ENCODE measurements at places on chromosomes 3 and 15.

DNA sequence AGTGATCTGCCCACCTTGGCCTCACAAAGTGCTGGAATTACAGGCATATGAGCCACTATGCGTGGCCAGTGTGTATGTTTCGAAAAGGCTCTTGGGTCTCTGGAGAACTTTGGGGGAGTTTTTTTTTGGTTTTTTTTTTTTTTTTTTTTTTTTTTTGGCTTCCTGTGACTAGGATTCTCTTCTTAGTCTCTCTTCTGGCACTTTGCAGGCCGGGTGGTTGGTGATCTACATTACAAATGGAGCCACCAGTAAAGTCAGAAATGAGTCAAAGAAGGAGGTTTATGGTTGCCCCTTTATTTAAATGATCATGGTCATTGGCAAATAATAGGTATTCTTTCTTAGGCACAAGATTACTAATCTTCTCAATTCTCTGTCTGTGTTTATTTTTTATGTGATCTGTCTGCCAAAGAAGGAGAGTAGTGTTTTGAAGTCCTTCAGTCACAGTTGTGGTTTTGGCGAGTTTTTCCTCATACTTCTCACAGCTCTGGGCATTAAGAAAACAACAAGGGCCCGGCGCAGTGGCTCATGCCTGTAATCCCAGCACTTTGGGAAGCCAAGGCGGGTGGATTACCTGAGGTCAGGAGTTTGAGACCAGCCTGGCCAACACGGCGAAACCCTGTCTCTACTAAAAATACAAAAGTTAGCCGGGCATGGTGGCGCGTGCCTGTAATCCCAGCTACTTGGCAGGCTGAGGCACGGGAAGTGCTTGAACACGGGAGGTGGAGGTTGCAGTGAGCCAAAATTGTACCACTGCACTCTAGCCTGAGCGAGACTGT, 38.3 kb downstream of the PDE8A start:
- DNase-seq, result no peak

GRCh38 chr3:183513046-183513706, 42.3 kb downstream of the KLHL6 start:
- DNase-seq, result no peak

DNA sequence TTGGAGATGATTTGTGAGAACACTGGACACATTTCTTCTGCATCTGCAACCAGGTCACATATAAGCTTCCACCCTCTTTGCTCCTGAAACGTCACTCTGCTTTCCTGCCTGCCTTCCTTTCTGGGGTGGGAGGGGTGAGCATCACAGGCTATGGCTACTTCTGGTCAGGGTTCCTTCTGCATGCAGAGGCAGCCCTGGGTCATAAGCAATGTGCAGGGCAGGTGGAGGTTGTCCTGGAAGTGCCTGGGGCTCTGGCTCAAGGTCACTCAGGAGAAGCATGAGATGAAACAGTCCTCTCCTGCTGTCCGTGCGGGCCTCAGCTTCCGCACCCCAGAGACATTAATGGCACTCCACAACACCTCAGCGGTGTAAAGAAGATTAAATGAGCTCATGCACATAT, 15.1 kb downstream of the SLC6A20 start:
- DNase-seq, result no peak

- no peak for DNase-seq
These were observed 41.2 kb upstream of the AGBL1 start for GRCh38 chr15:86038491-86038890.

DNA sequence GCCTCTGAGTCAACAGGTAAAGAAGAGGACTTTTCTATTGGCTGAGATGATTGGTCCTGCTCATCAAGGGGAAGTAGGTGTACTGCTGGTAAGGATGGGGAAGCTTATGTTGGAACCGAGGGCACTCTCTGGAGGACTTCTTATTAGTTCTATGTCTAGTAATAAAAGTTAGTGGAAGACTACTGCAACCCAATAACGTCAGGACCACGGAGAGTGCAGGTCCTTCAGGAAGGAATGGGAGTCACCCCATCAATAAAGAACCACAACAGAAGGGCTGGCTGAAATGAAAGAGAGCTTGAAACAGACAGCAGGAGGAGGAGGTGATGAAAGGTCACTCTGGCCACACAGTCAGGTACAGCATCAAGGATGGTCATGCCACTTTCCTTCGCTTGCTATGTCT, 68.8 kb upstream of the PRR23E start:
- DNase-seq, result no peak

- DNase-seq, result no peak
These were observed 14.9 kb upstream of the STX19 start for GRCh38 chr3:94043285-94043684.

GRCh38 chr15:80989081-80989517, 520 bp downstream of the MESD start:
- DNase-seq, result no peak

DNA sequence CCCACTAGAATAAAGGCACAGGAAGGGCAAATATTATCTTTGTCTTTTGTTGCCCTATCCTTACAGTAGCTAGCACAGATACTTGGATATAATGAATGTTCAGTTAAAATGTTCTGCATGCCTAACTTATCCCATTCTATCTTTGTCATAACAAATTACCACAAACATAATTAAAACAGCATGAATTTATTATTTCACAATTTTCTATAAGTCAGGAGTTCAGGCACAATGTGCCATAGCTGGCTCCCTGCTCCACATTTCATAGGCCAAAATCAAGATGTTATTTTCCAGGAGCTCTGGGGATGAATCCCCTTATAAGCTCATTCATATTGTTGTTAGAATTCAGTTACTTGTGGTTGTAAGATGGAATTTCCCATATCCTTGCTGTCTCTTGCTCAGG, 975.5 kb downstream of the IGSF11 start:
- DNase-seq, result no peak

DNA sequence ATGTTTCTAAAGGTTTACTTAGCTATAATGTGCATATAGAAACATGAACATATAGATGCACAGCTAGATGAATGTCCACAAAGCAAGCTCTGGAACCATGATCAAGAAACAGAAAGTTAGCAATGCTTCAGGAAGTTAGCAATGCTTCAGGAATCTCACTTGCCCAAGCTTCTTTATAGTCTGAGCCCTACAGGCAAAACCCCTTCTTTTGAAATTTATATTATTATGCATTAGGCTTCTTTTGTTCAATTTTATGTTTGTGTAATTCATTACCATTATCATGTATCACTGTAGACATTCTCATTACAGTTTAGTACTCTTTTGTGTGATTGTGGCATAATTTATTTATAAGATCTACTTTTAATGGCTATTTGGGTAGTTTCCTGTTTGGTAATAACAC, 286.4 kb upstream of the BCHE start:
- DNase-seq, result no peak

DNA sequence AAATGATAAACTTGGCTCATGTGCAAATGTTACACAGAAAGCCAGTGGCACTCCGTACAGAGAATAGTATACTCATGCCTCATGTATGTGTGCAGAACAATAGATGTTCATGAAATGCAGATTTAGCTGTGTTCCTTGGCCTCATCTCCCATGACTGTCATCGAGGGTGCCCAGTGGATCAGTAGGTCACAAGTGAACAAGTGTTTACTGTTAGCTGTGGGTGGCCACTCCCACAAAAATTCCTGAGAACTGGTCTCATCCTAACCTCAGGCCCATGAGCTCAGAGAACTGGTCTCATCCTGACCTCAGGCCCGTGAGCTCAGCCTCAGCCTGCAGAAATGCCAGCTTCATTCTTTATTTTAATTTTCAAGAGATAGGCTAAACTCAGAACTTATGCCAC, 124.1 kb downstream of the GADL1 start:
- no peak for DNase-seq

- DNase-seq, result no peak
These were observed 32.9 kb upstream of the NR1I2 start for GRCh38 chr3:119748991-119749390.

DNA sequence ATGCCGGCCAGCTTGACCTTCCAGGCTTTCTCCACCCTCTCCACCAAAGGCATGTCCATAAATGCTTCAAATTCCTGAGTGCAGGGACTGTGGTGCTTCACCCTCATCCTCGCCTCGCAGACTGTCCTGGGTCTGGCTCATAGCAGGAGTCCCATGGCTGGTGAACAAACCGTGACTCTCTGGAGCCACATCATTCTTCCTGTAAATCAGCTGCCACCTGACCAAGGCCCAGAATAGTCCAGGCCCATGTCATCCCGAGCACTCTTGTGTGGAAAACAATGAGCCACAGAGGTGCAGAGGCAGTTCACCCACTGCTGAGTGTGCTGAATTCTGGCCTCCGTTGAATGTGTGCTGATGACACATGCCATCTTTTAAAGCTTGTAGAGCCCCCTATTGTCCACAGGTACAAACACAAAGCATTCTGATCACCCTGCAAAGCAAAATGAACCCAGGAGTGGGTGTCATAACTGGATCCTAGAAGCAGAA, 68.6 kb downstream of the ABHD5 start:
- DNase-seq, result no peak

GRCh38 chr3:133469140-133469731, 69.4 kb downstream of the BFSP2 start:
- no peak for DNase-seq

- no peak for DNase-seq
These were observed 9.3 kb downstream of the CFAP92 start for GRCh38 chr3:128984596-128984995.

DNA sequence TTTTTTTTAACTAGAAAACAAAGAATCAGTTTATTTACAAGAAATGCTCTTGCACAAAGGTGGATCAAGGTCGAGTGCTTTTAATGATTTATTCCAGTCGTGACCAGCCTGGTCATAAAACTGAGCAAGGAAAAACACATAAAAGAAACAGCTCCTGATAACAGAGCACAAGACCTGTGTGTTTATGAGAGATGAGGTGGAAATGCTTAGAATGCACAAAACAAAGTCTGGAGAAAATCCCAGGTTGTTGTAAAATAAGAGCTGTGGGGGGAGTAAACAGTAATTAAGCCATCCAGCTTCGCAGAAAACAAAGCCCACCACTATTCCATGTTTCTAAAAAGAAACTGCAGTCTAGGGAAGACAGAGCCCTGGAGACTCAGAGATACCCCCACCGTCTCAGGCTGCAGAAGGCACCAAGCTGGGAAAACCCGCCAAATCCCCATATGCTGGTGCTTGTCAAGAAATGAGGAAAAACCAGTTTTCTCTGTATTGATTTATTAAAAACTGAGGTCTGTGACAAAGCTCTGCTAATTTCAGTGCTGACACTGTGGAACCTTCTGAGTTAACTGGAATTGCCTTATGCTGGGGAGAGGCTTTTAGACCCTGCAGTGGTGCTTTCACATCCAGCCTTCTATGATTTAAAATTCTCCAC, 139.3 kb downstream of the ADAMTS17 start:
- no peak for DNase-seq

- DNase-seq, result no peak
These were observed 288.8 kb downstream of the CNTN6 start for GRCh38 chr3:1381647-1382036.

DNA sequence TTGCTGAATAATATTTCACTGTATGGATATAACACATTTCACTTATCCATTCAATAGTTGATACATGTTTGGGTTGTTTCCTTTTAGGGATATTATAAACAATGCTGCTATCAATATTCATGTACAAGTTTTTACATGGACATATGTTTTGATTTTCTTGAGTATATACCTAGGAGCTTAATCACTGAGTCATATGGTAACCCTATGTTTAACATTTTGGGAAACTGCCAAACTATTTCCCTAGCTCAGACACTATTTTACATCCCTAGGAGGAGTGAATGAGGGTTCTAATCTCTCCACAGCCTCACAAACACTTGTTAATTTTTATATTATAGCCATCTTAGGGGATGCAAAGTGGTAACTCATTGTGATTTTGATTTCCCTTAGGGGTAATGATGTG, 66.0 kb downstream of the GPR156 start:
- no peak for DNase-seq

DNA sequence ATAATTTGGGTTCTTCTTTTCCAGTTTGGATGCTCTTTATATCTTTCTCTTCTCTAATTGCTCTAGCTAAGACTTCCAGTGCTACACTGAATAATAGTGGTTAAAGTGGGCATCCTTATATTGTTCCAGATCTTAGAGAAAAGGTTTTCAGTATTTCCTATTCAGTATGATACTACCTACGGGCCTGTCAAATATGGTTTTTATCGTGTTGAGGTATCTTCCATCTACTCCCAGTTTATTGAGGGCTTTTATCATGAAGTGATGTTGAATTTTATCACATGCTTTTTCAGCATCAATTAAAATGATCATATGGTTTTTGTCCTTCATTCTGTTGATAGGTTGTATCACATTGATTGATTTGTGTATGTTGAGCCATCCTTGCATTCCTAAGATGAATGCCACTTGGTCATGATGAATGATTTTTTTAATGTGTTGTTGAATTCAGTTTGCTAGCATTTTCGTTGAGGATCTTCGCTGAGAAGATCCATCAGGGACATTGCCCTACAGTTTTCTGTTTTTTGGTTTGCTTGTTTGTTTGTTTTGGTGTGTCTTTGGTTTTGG, 3.0 kb upstream of the LRRC34 start:
- no peak for DNase-seq

- no peak for DNase-seq
These were observed 1122.0 kb downstream of the ROBO1 start for GRCh38 chr3:78645628-78646310.

- DNase-seq, result no peak
These were observed 36.9 kb downstream of the HACD2 start for GRCh38 chr3:123547881-123548519.

DNA sequence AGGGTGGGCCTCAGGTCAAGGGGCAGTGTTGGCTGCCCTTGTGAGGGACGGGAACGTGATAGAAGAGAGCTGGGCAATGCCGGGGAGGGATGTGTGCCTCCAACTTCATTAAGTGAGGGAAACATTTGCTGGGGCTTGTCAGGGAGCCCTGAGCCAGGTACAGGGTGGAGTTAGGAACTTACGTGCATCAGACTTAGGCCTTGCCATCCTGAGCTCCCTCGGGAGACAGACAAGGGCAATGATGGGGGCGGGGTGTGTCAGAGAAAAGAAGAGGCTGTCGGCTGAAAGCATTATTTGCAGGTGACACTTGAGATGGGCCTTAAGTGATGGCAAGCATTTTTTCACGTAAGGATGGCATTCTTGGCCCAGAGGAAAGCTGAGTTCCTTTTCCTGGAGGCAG, 1.6 kb downstream of the FAM131A start:
- DNase-seq, result no peak

- no peak for DNase-seq
These were observed 232.0 kb upstream of the RASGRP1 start for GRCh38 chr15:38796589-38796988.

DNA sequence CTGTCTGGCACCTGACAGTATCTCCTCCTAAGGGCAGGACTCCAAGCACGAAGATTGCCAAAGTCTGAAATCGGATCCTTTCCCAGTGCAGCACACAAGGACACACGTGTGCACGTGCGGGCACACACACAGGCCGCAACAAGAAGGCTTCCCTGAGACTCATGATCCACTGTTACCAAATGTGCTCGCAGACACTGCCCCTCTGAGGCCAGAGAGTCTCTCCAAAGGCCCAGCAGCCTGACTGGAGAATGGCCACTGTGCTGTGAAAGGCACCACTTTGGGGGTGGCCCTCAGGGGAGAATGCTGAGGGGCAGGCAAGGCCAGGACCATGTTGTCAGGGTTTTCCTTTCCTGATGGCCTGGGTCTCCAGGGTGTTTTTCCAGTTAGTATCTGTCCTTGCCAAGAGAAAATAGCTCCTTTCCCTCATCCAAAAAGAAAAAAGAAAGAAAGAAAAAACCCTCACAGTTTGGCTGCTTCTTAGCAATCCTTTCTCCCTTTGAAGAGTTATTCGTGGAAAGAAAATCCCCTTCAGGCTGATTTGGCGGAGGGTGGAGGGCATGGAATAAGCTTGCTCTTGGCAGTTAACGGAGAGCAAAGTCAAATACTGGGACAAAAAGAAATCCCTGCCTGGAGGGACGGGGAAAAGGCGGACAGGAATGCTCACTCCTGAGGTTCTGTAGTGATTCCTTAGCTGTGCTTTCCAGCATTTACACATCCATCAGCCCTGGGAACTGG, 112.2 kb upstream of the ETV5 start:
- no peak for DNase-seq

Measured in stimulated activated CD4-positive, alpha-beta T cell treated with anti-CD3 and anti-CD28 coated beads, Interleukin-12 subunit alpha, Interleukin-12 subunit beta, amount 100 ng/mL, for 4 hours (primary cell).